ENCODE measurements at places on chromosomes 1 and 21.
A peak's percentile ranks its signal among the peaks of the same experiment; 100 is the strongest.

DNA sequence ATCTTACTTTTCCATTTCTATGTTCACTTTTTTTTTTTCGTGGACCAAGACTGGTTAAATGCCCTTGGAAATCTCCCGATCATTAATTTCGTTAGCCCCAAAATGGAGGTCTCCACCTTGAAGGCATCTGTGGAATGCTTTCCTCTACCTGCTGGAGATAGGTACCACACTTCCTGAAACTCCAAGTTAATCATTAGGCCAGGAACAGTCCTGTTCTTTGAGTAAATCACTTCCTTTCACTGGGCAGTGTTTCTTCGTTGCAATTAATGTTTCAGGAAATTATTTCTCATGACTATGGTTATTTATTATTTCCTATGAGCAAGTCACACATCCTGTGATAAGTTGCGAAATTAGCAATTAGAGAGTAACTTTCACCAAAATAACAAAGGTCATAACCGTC lies 225.2 kb upstream of the LYPLAL1 start:
- no peak for DNase-seq

- no peak for DNase-seq
Measured at GRCh38 chr1:78437941-78438340, 52.8 kb upstream of the PTGFR start.

DNA sequence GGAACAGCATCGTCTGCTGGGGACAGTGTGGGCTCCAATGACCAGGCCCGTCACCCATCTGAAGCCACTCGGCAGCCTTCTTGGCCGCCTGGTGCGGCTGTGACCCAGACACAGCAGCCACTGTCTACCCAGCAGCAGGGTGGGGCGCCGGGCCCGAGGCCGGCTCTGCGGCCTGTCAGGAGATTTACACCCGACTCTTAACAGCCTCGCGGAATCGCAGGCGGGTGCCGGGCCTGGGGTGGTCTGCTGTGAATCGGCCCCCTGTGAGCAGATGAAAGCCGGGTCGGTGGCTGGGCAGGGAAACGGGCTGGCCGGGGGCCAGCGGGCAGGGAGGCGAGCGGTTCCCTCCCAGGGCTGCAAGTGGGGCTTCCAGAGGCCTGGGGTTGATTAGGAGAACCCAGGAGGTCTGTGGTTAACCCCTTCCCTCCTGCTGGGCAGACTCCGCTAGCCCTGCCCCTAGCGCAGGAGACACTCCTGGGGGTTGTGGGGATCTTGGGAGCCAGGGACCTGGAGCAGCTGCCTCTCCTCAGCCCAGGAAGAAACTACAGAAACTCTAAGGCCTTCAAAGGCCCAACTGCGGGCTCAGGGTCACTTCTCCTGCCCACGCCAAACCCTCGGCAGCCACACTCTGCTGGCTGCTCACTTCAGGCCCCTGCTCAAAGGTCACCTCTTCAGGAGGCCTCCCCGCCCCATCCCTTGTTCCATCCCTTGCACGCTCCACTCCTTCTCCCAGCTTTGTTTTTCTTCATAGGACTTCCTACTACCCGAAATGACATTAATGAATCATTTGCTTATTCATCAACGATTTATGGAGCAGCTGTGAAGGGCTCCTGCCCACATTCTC lies 15.6 kb downstream of the RUNX3 start:
- peak; percentile 89 for DNase-seq

- no peak for DNase-seq
Measured at GRCh38 chr1:1419813-1420653, 1.0 kb downstream of the ANKRD65 start.

- no peak for DNase-seq
Measured at GRCh38 chr1:228097333-228098081, 5.6 kb downstream of the C1orf35 start.

DNA sequence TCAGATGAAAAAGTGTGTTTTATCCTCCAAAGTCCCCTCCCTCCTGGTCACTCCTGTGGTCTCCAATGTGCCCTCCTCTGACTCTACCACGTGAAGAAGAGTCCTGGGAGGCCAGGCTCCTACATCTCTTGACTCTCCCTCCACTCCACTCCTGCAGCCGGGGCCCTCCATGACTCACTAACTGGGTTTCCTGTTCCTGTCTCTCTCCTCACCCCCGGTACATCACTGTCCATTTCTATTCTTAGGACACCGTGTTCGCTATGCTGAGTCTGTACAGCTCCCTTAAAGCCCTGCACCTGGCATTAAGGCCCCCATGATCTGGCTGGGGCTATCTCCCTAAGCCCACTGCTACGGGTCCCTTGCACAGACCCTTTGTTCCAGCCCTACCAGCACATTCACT lies 93.4 kb downstream of the BCAR3 start:
- no peak for DNase-seq

GRCh38 chr1:212637902-212638301 lies 29.3 kb downstream of the ATF3 start:
- DNase-seq = peak; percentile 52

DNA sequence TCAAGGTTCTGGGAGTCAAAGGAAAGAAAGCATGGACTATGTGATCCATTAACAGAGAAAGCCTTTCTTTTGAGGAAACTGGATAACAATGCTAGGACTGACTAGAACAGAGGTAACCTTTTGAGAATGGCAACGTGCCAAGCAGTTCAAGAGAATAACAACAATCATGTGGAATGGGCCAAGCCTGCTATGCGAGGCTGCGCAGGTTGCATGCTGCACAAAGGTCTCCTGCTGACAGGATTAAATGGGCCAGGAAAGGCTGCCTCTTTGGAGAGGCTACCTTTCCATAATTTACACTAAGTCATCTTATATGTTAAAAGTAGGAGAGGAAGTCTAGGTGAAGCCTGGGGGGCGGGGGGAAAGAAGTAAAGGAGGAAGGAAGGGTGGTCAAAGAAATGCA lies 5.8 kb downstream of the PCNX2 start:
- DNase-seq = no peak

DNA sequence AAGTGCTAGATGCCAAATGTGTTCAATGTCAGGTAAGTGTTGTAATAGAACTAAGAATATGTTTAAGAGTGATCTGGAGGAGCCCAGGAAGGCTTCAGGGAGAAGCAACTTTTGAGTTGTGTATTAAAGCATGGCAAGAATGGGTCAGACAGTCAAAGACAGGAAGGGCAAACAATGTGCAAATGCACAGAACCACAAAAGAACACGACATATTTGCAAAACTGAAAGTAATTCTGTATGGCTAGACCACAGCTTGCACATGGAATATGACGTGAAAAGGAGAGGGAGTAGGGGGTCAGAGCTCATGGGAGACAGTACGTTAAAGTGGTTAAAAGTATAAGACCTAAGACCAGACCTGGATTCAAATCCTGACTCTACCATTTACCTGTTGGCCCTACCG lies 7.1 kb upstream of the SORT1 start:
- DNase-seq = no peak

GRCh38 chr1:3652548-3653285 lies 401 bp downstream of the TP73 start:
- DNase-seq = no peak

- no peak for DNase-seq
Measured at GRCh38 chr1:89322402-89322801, 41.5 kb upstream of the GBP6 start.

GRCh38 chr21:40902993-40903392 lies 56.0 kb upstream of the DSCAM start:
- DNase-seq = no peak

GRCh38 chr1:116111524-116112021 lies 374 bp downstream of the MAB21L3 start:
- no peak for DNase-seq

- no peak for DNase-seq
Measured at GRCh38 chr1:22796642-22797041, 86.0 kb downstream of the EPHB2 start.

- no peak for DNase-seq
Measured at GRCh38 chr1:104933846-104934245, 1184.1 kb downstream of the AMY1C start.

- DNase-seq = no peak
Measured at GRCh38 chr1:180948641-180949615, 36.2 kb downstream of the KIAA1614 start.

DNA sequence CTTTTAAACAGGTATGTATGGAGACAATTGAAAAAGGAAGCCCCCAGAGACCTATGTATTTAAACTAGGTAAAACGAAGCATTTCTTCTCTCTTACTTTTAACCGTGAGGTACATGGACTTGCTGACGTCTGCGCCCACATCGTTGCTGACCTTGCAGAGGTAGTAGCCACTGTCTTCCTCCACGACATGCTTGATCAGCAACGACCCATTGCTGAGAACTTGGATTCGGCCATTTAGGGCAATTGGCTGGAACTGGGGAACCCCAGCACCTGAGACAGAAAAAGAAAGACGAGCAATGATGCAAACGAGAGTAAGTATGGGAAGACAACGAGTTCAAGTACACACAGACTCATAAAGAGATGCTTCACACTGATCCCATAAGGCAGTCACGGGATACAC lies 408.8 kb downstream of the PCP4 start:
- DNase-seq = no peak

- DNase-seq = no peak
Measured at GRCh38 chr1:177631770-177632169, 338.1 kb downstream of the SEC16B start.

- DNase-seq = no peak
Measured at GRCh38 chr1:67886076-67886475, 52.8 kb upstream of the GNG12 start.

- DNase-seq = peak; percentile 29
Measured at GRCh38 chr1:71039661-71040262, 7.9 kb downstream of the PTGER3 start.

GRCh38 chr1:196897158-196897828 lies 9.4 kb downstream of the CFHR4 start:
- DNase-seq = no peak

GRCh38 chr1:89608319-89608983 lies 24.5 kb upstream of the LRRC8C start:
- DNase-seq = peak; percentile 18

DNA sequence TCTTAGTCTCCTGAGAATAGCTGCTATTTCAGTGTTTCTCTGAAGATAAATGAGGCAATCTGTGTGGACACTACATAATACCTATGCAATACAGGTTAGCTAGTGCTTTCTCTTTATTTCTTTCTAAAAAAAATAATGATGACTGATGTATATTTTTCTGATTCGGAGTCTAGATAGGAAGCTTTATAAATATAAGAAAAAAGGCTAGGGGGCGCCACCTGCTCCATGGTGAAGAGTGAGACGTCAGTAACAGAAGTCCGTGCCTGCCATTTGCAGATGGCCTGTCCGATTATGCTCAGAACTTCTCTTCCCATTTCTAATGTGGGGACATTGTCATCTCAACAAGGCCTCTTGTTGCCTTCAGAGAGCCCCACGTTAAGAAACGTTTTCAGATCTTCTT lies 26.4 kb downstream of the QSOX1 start:
- no peak for DNase-seq

GRCh38 chr1:2948751-2949680 lies 72.3 kb upstream of the ACTRT2 start:
- DNase-seq = no peak

- no peak for DNase-seq
Measured at GRCh38 chr1:112714313-112715263, 544 bp downstream of the PPM1J start.

DNA sequence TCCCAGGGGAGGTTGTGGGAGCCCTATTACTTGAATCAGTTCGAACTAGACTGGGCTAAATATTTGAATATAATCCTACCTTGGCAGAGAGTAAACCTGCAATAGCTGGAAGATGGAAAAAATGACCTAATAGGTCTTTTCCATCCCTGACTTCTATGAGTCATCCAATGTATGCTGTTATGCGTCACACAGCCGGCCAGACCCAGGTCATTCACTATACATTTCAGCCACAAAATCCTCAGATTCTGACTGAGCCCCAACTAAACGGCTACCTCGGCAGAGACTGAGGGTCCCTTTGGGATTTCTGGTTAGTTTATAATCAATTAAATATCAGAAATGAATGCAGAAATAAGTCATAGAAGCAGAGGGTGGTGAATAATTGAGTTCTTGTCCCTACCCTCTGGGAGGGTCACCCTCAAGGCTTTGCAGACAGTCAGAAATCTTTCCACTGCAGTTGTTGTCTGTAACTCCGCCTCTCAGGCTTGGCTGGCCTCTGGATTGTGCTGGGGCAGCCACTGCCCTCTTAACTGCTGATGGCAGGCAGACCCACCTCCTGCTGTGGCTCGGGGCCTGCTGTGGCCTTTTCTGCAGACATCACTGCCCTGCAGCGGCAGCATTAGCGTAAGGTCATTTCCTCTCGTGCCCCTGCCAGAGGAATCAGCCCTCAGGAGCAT lies 240.5 kb downstream of the TGFB2 start:
- DNase-seq = peak; percentile 89

- peak; percentile 79 for DNase-seq
Measured at GRCh38 chr1:6743189-6744101, 41.8 kb upstream of the CAMTA1 start.

GRCh38 chr1:195866091-195866780 lies 742.0 kb downstream of the KCNT2 start:
- DNase-seq = no peak

DNA sequence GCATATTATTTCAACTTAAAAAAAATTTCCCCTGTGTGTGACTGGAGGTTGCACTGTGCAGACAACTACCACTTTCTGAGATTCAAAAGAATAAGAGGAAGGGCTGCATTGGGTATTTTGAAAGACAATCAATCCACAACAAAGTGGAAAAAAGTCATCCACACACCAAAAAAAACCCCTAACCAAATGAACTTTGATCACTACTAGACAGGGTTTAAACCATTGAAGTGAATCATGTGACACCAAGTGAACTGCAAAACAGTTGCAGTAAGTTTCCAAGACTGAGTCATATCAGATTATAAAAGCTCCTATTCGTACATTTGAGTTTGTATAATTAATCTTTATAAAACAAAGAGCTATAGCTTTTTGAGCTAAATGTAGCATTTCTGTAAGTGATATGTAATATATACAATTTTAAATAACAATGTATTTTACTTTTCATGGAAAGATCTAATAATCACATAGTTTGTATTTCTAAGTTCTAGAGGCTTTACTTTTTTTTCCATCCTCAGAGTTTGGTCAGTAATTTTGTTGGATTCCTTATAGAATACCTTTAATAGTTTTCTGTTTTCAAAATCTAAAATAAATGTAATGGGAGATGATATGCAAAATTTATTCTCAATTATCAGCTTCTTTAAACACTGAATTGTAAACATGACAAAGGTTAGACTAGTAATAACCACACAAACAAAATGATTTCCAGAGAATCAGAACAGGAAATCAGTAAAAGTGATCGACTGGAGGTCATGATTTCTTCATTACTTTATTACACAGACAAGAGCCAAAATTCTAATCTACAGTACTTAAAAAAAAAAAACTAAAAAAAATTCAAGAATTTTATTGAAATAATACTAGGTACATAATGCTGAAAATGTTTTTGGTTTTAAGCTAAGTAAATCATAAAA lies 50.5 kb upstream of the GFI1 start:
- peak; percentile 8 for DNase-seq

DNA sequence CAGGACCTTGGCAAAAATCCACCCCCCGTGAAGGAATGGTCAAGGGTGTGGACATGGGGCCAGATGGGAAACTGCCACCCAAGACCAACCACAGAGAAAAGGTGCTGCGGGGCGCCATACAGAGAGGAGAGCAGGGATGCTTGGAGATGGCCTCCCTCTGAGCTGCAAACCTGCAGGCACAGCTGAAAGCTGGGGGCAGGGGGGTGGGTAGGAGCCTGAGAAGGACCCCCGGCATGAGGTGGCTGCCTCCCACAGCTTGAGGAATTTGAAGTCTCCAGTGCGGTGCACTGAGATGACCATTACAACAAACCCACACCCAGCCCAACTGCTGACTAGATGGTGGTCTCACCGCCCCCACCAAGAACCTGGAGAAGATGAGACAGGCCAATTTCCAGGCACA lies 84.8 kb downstream of the WDR4 start:
- DNase-seq = no peak

Data from fibroblast of skin of right quadriceps (primary cell).